ENCODE measurements at places on chromosomes 13 and 19.

DNA sequence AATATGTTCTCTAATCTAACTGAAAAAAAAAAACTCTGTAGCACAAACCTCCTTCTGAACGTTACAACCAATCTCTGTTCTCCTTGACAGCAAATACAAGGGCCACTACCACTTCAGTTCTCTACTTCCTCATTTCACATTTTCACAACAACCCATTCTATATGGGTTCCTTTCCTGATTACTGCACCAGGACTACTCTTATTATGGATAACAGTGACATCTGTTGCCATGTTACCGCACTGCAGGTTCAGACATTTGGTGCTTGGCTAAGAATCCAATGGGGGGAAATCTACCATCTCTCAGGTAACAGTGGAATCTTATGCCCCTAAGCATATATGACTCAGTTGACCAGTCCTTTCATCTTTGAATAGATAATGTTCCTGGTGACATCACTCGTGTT lies 11.6 kb upstream of the FPR3 start:
- DNase-seq: peak; percentile 30

DNA sequence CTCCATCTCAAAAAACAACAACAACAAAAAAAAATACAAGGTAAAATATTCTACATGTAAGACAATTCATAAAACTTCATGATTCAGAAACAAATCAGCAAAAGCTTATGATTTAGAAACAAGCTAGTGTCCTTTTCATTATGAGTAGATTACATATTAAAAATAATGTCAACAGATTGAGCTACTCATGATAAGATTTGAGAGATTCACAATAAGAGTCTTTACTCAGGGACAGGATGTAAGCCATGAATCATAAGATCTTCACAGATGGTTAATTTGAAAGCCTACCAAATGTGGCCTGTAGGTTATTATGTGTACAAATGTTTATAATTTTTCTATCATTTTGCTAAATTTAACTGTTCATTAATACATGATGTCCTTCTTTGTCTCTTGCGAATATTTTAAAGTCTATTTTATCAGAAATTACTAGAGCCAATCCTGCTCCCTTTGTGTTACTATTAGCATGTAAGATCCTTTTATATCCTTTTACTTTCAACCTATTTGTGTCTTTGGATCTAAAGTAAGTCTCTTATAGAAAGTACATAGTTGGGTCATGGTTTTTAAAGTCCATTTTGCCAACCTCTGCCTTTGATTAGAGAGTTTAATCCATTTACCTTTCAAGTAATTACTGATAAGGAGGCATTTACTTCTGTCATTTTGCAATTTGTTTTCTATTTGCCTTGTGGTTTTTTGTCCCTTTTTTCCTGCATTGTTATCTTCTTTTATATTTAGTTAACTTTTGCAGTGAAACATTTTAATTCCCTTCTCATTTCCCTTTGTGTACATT lies 68.3 kb upstream of the RXFP2 start:
- DNase-seq: no peak

- no peak for DNase-seq
Observed at GRCh38 chr13:65470781-65471180, 1759.4 kb downstream of the PCDH9 start.

- no peak for DNase-seq
Observed at GRCh38 chr13:75437582-75438318, 44.2 kb downstream of the TBC1D4 start.

DNA sequence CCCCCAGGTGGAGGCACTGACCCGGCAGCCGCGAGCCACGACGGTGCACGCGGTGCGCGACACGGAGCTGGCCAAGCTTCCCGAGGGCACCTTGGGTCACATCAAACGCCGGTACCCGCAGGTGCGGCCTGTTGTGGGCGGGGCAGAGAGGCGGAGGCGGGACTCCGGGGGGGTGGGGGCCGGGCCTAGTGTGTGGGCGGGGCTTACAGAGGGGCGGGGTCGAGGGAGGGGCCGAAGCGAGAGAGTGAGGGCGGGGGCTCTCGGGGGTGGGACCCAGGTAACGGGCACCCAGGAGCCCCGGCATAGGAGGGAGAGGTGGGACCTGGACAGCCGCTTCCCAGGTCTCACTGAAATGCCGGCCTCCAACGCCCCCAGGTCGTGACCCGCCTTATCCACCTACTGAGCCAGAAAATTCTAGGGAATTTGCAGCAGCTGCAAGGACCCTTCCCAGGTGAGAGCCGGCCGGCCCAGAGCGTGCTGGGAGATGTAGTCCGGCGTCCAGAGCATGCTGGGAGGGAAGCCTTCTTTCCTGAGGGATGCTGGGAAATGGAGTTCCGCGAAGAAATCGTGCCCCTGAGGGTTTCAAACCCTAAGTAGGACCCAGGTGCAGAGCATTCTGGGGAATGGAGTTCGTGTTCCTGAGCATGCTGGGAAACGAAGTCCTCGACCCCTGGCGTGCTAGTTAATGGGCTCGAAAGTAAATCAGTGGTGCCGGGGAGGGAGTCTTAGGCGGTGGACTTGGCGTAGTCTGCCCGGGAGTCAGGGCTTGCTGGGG lies 15.7 kb downstream of the PNPLA6 start:
- DNase-seq: no peak

GRCh38 chr19:39518458-39518857 lies 3.5 kb downstream of the SELENOV start:
- DNase-seq: no peak

- no peak for DNase-seq
Observed at GRCh38 chr19:5340637-5341447, at the start of gene PTPRS. Gene PTPRS (minus strand): TSS chr19:5340812. CDS start chr19:5286140, 54,672 bp downstream.

DNA sequence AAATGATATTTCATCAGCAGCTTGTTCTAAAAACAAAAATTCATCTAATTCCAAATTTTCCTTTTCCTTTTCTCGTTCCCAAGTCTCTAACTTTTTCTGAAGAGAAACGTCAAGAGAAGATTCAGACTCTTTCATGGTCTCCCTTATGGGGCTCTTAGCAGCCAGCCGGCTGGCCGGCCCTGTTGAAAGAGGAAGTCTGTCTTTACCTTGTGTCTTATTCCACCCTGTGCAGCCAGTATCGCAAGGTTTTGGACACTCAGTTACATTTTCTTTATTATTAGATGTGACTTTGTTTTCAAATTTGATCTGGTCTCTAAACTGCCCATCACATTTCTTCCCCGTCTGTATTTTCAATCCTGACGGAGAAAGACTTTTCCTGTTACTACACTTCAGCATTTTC lies 142.3 kb downstream of the RNF17 start:
- DNase-seq: no peak

DNA sequence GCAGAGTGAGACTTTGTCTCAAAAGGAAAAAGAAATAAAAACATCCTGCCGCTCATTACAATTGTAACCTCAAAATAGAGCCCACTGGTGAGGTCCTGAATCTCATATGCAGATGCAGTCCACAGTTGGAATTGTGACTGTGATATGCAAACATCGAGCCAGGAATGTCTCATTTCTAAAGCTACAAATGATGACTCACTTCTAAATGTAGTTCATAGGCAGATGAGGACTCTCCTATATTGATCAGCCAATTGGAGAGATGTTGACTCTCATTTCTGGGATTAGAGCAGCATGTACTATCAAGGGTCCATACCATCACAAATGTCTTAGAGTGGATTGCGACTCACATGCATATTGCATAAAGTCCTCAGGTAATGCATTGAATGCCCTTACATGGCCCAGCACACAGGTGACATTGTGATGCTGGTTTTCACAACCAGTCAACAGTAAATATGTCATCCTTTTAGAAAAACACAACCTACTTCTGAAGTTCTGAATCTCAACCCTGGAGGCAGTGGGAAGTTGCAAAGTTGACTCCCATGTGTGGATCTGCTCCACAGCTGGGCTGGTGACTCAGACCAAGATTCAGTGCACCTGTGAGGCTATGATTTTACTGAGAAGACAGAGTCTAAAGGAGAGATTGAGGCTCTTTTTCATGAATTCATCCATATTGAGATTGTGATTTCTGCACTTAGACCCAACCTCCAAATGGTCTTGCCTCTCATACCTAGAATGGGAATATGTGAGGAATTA lies 16.9 kb upstream of the ZNF254 start:
- peak; percentile 72 for DNase-seq

- DNase-seq: no peak
Observed at GRCh38 chr19:1853295-1854038, 5.2 kb upstream of the REXO1 start.

GRCh38 chr13:66407128-66407527 lies 823.0 kb downstream of the PCDH9 start:
- no peak for DNase-seq

DNA sequence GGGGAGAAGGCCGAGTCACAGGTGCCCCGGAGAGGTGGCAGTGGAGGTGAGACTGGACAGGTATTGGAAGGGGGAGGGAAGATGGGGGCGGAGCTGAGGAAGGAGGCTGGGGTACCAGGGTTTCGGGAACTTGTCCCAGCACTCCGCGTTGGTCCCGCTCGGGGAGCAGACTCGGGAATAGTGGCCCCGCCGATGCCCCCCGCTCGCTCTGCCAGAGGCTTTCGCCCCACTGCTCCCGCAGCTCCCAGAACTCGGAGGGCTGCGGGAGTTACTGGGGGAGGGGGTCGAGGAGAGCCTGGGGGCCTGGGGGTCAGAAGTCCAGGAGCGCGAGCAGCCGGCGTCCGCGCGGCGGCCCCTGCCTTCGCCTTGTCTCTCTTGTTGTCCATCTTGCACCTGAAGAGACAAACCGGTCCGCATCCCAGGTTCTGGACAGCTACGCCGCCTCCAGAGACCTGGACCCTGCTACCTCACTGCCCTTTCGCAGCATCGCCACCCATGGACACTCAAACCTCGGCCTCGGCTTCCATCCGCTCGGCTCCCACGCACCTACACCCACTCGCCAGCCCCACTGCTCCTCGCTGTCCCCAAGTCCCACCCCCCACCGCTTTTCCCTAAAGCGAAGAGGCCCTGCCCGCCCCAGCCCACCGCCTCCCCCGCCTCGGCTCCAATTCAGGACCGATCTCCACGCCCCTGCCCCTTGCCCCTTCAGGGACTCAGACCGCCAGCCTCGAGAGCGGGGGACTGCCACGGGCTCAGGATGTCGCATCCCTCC lies 700 bp downstream of the PRR36 start:
- no peak for DNase-seq

- DNase-seq: no peak
Observed at GRCh38 chr13:32045982-32046785, 14.6 kb downstream of the FRY start.

DNA sequence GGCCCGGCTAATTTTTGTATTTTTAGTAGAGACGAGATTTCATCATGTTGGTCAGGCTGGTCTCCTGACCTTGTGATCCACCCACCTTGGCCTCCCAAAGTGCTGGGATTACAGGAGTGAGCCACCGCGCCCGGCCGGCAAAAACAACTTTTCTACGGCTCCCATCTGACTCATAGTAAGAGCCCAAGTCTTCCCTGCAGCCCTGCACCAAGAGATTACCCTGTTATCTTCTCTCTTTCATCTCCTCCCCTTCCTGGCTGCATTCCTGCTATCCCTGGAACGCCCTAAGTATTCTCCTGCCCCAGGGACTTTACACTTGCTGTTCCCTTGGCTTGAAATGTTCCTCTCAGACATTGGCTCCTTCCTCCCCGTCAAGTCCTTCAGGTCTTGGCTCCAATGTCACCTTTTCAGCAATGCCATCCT lies 6.6 kb downstream of the AP2S1 start:
- no peak for DNase-seq

DNA sequence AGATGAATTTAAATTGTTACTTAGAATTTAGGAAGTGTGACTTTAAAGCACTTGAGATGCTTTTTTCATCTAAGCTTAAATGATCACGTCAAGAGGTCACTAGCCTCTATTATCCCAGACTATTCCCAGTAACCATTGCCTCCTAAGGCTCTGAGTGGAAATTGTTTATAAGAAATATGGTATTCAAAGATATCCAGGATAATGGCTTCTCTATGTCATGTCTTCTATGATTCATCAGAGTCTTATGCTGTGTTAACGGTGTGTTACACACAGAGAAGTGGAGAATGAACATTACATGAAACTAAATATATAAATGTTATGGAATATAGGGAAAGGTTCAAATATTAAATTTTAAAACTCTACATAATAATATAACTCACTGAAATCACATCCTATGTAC lies 79.8 kb upstream of the NBEA start:
- peak; percentile 3 for DNase-seq

GRCh38 chr13:55155046-55155445 lies 1985.7 kb upstream of the PRR20A start:
- no peak for DNase-seq

DNA sequence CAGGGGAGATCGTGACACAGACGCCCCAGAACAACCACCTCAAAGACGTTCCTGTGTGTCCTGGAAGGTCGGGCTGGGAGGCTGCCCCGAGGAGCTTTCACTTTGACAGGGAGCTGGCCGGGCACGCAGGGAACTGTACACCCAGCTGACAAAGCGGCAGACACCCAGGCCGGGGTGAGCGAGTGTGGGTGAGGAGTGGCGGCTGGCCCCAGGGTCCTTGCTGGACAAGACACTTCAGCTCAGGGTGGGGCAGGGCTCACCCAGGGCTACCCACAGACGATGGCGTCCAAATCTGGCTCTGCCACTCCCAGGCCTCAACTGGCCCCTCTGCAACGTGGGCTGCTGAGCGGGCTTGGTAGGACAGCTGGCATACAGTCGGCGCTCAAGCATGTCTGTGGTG lies 2.0 kb downstream of the FGF22 start:
- DNase-seq: no peak

GRCh38 chr13:67228916-67229315 lies 1.2 kb downstream of the PCDH9 start:
- DNase-seq: no peak

GRCh38 chr19:16244091-16244490 lies 46.4 kb downstream of the AP1M1 start:
- DNase-seq: no peak

GRCh38 chr13:99577934-99578917 lies 77.0 kb downstream of the TM9SF2 start:
- DNase-seq: no peak

DNA sequence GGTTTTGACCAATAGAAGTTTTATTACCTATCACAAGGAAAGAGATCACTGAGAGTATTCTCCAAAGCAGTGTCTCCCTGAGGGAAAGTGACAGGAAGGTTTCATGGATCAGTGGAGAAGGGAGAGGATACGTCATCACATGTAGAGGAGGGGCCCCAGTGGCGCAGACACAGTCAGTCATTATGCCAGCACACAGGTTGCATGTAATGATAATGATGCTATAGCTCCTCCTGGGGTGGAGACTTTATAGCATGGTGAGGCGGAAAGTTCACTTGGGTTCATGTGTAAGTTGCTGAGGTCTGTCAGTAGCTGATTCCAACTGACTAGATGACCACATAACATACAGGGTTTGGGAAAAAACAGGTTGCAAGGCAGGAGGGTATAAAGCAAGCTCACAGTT lies 88.8 kb downstream of the FNDC3A start:
- no peak for DNase-seq

Data from foreskin keratinocyte (primary cell).